ENCODE measurements at places on chromosomes 6 and 20.

GRCh38 chr20:12394786-12395185, 477.1 kb downstream of the BTBD3 start:
- no peak for DNase-seq

- DNase-seq = no peak
Measured at GRCh38 chr6:111970426-111970825, 83.5 kb upstream of the CCN6 start.

DNA sequence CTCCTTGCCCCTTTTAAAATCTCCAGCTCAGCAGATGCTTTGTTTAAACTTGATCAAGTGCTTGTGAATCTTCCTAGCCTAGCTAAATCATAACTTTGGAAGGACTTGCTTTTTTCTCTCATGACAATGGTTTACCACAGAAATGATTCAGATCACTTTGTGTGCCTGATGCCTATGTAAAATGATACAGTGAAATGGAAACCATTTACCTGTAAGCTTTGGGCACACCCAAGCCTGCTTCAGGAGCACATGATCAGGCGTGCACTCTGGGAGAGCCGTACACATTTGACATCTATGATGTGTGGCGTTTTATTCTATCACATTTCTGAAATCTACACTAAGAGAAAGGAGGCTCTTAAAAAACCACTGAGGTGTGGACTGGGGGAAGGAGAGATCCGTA, 41.1 kb downstream of the PTPN1 start:
- DNase-seq = no peak

DNA sequence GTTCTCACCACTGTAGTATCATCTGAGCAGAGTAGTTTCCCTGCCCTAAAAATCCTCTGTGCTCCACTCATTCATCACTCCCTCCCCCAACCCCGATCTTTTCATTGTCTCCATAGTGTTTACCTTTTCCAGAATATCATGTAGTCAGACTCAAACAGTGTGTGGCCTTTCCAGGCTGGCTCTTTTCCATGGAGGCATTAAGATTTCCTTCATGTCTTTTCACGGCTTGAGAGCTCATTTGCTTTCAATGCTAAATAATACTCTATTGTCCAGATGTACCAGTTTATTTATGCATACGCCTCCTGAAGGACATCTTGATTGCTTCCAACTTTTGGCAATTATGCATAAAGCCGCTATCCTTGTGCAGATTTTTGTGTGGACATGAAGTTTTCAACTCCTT, 235.8 kb downstream of the PHACTR1 start:
- no peak for DNase-seq

DNA sequence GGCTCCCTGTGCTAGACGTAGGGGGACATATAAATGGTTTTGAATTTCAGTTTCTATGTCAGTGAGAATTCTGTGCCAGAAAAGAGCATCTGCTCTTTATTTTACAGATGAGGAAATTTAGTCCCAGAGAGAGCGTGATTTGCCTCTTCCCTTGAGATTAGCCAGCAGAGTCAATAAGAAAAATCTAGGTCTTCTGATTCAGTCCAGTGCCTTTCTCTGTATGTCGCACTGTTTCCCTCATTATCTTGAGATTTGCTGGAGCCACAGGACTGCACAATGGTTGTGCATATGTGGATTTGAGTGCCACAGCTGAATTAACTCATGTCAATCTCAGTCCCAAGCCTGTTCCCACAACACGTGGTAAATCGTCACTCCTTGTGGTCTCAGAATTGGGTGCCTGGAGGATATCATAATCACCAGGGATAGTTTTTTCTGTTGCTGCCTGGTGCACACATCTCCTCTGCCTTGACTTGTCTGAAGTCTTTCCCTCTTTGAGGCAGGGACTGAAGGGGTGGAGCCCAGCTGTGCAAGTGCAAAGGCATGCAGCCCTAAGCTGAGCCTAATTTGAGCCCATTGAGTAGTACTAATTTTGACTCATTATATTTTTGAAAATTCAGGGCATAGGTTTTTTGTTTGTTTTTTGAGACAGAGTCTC, 276.7 kb downstream of the SOX4 start:
- DNase-seq = no peak

GRCh38 chr20:56004611-56005388, 519 bp downstream of the CBLN4 start:
- DNase-seq = no peak

DNA sequence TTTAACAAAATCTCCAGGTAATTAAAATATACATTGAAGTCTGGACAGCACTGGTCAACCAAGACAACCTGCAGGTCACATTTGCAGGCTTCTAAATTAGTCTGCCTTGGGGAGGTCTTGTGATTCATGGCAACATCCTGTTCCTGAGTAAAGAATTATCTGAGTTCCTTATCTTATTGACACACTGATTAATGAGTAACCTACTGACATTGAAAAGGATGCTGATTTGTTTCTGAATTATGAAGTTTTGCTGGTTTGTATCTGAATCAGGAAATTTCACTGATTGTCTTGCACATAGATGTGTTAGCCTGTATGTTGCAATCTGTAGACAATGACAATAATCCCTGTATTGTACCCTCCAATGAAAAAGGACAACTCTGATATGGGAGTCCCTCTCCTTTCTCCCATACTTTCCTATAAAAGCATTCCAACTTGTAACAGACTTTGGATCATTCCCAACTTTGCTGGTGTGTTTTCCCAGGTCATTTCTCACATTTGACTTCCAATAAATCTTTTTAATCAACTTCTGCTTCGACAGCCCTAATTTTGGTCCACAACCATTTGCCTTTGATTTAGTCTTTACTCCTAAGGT, 80.0 kb downstream of the LAMP5 start:
- DNase-seq = no peak

GRCh38 chr6:26017632-26017966, 55.0 kb downstream of the TRIM38 start:
- peak; percentile 88 for DNase-seq

GRCh38 chr6:68572525-68572924, 62.6 kb upstream of the ADGRB3 start:
- DNase-seq = peak; percentile 25

- peak; percentile 87 for DNase-seq
Measured at GRCh38 chr6:3312604-3313231, 54.0 kb downstream of the PSMG4 start.

DNA sequence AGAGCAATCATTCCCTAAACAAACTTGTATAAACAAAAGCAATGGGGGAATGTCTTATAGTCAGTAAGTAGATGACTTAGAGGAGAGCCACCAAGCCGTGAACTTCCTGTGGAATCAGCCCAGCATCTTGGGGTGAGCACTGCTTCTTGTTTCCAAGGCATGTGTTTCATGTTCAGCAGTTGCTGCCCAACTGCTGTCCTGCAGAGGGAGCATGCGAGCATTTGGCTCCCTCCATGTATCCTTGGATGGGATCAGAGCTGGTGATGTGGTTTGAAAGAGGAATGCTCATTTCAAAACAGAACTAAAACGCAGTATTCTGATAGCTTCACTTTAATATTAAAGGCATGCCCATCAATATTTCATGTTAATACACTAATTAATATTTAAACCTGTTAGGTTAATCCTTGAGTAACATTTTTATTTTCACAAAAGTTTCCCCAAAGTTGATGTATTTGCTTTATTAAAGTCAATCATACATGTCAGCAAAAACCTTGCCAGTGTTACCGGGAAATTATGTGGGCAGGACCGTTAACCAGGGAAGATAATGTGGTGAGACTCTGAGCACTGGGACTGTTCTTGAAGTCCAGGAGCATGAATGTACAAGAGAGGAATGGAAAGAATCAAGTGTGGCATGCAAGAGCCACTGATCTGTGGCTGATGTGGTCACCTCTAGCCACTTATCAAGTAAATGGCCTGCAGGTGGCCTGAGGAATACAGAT, 172.1 kb upstream of the GGTLC1 start:
- peak; percentile 43 for DNase-seq

DNA sequence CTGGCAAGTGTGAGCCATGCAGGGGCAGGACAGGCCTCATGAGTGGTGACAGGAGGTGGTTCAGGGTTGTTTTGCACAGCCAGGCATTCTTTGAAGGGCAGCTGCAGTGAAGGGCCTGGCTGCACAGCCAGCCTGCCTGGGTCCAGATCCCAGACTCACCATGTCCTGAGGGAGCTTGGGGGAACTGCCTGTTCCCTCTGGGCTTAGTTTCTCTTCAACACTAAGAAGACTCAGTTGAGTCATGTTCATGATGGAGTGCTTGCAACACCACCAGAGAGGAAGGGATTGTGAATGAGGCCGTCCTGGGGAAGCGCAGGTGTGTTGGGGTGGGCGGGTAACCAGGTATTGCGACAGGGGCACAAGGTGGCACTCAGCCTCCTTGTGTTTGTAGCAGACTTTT, 102.4 kb downstream of the CDH26 start:
- DNase-seq = peak; percentile 30

GRCh38 chr20:9408422-9409300, 105.7 kb upstream of the LAMP5 start:
- no peak for DNase-seq

DNA sequence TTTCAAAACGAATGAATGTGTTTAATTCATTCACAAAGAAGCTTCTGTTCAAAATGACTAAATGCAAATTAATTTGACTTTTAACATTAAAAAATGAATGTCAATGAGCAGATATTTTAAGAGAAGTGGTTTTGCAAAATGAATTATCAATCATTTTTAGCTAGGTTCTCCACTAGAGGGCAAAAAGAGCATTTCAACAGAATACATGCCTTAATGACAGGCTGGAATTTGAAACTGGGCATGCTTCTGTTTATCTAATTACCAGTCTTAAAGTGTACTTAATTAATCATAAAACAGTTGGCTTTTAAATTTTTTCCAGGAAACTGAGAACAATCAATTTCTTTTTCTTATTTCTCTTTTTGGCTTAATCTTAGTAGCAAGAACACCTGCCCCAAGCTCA, 63.8 kb upstream of the TINAG start:
- no peak for DNase-seq

All from suppressor macrophage (primary cell).